Activated CD4-positive, alpha-beta T cell treated with anti-CD3 and anti-CD28 coated beads, Interleukin-2, amount 50 U/mL, for 48 hours (primary cell): ENCODE measurements at places on chromosomes 2 and 18.

DNA sequence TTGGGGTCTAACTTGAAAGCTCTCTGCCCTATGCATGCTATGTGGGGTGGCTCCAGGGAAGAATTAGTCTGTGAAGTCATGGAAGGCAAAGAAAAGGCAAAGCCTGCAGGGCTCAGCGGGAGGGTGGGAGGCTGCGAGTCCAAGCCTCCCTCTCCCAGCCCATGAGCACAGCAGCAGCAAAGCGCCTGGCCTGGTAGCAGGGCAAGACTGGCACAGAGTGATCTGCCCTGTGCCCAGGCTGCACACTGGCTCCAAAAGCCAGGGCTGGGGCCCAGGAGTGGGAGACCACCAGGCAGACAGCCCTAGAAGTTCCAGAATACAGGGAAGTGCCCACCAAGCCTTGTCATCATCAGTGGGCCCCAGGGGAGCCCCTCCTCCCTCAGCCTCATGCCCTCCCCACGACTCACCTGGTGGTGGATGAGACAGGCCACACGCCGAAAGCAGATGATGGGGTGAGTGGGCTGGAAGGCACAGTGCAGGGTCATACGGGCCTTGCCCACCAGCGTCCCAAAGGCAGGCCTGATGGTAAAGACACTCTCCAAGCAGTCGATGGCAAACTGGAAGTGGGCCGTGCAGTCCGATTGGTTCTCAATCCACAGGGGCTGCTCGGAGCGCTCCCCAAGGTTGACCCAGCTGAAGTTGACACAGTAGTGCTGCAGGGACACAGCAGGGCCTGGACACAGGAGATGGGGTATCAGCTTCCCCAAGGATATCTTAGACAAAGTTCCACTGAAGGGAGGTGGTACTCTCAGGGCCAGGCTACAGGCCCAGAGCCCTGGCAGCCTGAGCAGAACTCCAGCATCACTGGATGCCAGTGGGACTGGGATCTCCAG lies 12.1 kb downstream of the CFAP65 start:
- no peak for DNase-seq

DNA sequence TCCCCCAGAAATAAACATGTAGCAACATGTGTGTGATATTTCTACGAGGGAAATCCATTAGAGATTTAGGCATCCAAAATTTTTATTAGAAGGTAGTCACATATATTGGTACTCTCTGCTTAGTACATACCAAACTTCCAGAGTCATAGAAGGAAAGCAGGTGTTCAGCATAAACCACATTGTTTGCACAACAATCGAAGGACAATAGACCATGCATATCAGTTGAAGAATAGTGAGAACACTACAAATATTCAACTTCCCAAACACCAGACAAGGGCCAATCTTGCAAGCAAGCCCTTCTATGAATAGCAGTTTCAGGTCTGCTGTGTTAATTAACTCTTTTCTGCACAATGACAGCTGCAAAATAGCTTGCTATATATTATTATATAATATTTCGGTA lies 702.2 kb downstream of the ERBB4 start:
- DNase-seq: no peak

DNA sequence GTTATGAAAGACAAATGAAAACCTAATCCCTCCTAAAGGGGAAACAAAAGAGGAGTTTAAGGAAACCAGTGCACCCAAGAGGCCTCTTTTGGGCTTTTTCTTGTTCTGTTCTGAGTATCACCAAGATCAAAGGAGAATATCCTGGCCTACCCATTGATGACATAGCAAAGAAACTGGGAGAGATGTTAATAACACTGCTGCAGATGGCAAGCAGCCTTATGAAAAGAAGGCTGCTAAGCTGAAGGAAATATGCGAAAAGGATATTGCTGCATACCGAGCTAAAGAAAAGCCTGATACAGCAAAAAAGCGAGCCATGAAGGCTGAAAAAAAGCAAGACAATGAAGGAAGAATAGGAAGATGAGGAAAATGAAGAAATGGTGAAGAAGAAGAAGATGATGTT lies 23.6 kb upstream of the STAT4 start:
- DNase-seq: no peak

GRCh38 chr18:36578871-36579710 lies 249.7 kb downstream of the TPGS2 start:
- DNase-seq: no peak

- no peak for DNase-seq
Measured at GRCh38 chr2:99776906-99777646, 287.3 kb upstream of the REV1 start.

DNA sequence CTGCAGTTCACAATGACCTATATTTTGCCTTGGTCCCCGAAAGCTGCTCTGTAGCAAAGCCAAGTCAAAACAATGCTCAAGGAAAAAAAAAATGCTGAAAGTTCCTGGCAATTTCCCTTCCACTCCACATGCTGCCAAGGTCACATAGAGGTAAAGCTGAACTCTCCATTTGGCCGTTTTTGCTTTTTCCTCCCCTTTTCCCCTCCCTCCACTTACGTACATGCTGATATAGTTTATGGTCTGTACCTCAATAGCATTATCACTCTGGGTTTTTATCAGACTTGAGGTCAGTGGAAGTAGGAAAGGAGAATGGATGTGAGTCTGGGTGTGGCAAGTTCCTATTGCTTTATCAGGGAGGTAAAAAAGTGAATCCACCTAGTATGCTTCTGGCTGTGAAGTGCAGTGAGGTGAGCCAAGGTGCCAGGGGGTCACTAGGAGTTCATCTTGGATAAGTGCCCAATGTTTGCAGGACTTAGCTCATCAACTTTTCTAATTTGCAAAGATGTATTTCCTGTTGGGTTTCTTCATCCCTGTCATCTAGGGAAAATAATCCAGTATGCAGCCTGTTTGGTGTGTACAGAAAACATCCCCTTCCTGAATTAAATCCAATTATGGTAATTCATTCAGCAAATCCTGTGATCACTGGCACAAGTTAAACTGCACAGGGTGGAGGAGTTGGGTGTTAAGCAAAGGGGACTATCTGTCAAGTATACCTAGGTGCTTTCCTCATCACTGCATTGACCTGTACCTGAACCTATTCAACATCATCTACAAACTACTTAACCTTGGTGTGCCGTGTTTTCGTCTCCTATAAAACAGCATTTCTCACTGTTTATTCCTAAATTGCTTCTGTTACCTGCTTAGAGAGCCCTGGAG lies 124.3 kb upstream of the CYP26B1 start:
- no peak for DNase-seq

DNA sequence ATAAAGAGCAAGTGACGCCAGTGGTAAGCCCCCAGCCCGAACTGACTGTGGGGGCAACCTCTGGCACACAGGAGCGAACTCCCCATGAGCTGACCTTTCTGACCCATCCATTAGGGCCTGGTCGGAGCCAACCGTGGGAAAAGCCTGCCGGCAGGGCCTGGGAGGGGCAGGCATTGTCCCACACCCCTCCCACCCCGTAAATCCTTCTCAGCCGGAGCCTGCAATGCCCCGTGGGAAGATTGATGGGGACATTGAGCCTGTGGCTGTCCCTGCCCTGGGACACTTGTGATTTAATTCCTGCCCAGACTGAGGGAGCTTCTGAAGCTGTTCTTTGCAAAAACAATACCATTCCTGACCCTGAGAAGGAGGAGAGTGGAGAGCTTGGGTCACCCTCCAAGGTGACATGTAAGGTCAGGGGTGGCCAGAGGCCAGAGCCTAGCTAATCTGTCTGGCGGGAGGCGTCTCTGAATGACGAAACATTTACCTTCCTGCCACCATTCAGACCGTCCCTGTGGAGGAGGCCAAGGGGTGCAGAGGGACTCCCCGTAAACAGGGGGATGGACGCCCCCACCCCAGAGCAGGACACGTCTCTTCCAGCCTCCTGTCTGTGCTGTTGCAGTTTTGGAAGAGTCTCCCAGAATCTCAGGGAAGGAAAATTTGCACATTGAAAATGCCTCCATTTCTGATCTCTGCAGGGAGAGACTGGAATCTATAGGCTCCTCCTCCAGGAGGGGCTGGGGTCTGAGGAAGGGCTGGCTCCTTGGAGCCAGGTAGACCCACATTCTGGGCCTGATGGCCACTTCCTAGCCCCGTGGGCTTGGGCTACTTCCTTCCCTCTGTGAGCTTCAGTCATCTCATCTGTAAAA lies 51.2 kb upstream of the HS6ST1 start:
- DNase-seq: no peak

DNA sequence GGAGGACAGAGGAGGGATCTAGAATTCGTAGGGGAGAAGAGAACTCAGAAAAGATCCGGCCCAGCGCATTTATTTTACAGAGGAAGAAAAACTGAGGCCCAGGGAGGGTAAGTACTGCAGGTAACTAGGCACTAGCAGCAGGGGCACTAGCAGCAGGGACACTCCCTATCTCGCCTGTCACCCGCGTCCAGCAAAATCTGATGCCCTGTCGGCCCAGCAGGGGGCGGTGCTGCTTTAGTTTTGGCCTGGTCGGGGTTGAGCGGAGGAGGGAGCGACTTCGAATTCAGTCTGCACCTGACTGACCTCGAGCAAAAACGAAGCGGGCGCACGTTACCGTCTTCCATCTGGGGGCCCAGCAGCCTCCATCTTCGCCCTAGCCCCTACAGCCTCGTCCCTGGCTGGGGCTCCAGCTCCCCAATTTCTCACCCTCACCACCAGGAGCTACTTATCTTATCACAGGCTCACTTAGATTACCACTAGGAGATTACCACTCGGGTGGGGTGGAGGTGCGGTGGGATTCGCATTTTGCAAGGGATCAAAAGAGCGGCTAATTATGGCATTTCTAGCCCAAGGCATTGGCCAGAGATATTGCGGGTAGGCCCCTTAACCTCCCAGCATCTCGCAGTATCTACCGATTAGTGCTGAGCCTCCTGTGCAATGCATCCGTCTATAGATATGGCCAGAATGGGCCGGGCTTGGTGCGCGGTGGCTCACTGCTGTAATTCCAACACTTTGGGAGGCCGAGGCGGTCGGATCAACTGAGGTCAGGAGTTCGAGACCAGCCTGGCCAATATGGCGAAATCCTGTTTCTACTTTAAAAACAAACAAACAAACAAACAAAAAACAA lies 17.8 kb upstream of the CD8A start:
- DNase-seq: peak; percentile 96

DNA sequence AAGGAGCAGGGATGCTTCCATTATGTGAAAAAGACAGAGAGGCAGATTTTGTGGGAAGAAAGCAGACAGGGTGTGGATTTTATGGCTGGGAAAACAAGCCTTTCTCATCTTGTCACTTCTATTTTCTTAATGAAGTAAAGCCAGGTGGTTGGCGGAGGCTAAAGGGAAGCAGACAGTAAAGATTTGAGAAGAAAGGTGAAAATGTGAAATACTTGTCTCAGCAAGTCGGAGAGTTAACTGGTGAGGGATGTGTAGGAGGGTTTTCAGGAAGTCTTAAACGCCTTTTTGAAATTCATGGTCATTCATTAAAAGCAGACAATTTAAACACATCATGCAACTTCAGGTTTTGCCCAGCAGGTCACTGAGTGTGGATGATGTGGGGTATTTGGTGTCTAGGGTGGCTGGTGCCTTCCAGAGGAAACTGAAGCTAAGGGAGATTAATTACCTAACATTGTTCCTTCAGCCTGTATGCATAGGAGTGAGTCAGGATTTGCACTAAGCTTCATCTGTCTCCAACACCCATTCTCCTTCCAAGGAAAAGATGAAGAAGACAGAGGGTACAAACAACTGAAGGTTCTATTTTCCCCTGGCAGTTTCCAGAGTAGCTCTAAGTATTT lies 20.7 kb downstream of the SLC14A2 start:
- no peak for DNase-seq

GRCh38 chr2:41774011-41774605 lies 273.7 kb upstream of the PKDCC start:
- DNase-seq: no peak

DNA sequence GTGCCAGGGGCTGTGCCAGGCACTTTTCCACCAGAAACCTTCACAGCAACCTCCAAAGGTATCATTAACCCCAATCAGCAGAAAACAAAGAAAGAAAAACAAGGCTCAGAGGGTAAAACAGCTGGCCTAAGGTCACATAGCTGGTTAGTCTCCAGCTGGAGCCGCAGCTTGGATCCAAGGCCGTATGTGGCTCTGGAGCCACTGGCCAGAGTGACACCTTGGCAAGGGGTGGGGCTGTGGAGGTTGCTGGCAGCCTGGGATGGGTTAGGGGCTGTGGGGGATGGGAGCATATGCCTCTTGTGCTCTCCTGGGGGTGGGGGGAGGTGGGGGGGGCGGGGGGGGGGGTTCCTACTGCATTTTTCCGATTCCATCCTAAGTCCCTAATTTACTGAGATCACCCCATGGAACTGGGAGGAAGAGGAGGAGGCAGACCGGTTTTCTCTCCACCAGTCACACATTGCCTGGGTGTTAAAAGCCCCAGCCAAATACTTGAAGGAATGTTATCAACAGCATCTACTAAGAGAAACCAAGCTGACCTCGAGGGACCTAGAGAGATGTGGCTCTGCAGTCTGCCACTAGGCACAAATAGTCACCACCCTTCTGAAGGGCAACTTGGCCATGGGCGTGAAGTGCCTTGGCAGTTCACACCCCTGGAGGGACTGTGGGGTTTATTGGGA lies 8.0 kb downstream of the HAAO start:
- DNase-seq: no peak

GRCh38 chr18:62196980-62197379 lies 9.9 kb downstream of the RELCH start:
- DNase-seq: no peak

DNA sequence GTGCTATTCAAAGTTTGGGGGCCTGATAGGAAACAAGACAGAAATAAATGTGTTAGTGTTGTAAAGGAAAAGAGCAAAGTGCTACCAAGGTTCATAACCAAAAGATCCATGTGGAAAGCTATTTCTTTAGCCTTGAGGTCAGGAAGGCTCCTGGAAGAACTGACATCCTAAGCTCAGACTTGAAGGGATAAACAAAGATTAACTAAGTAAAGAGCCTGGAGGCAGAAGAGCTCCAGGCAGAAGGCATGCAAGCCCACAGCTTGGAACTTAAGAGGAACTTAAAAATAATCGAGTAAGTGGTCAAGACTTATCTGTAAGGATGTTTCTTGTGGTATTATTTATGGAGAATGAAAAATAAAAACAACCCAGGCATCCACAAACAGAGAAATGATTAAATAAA lies 245.0 kb upstream of the MGAT5 start:
- no peak for DNase-seq

DNA sequence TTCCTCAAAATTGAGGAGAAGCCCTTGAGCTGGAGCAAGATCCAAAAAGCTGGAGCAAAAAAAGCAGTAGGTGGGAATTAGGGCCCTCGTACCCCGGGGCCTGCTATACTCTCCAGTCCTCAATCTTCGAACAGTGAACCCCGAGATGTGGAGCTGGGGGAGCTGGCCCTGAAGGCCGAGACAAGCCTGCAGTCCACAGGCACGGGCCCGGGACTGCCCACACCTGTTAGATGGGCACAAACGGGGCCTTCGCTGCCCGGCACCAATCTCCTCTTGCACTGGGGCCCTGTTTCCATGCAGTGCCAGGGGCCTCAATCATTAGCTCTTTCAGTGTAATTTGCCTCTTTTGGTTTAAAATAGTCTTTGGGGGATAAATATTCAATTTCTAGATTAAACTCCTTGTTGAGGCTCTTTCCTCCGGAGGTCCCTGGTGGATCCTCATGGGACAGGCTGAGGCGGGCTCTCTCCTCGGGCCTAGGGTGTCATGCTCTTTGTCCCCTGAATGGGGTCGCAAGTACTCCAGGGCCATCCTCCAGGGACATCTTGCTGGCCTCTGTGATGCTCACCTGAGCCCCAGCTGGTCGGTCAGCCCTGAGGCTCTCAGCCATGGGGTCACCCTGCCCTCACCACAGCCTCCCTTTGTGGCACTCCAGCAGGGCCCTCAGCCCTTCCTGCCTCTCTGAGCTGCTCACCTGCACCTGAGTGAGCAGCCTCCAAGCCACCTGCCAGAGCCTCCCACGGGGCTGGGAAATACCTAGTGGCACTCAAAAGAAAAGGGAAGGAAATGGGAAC lies 223.6 kb downstream of the ALPK2 start:
- DNase-seq: no peak

GRCh38 chr2:166766220-166766619 lies 122.1 kb upstream of the XIRP2 start:
- DNase-seq: no peak
